ENCODE measurements at places on chromosomes 6 and 20. TPM values are rescaled to one million over a fixed set of nuclear protein-coding genes. Genes with fewer than 3 reads are reported as not detected.

Gene ZBTB12
- total RNA-seq, result 0.21 TPM

Gene LRRC1
- total RNA-seq, result 0.73 TPM

Gene GLP1R
- total RNA-seq, result 0.10 TPM

Gene CNR1
- total RNA-seq, result 0.42 TPM

Gene PDE10A
- total RNA-seq, result 0.10 TPM

Gene CTAGE9
- not detected for total RNA-seq

Gene HLA-DQA1
- total RNA-seq, result 12.5 TPM

Gene TP53TG5
- total RNA-seq, result under 0.01 TPM

Gene GPX5
- not detected for total RNA-seq

Gene HLA-DQB1
- total RNA-seq, result 1.4 TPM

Gene DST
- total RNA-seq, result 19.2 TPM

All from mononuclear cell (primary cell).